H1 (cell line): ENCODE measurements at places on chromosomes 7 and 10. TPM values are rescaled to one million over a fixed set of nuclear protein-coding genes. Genes with fewer than 3 reads are reported as not detected.

DNA sequence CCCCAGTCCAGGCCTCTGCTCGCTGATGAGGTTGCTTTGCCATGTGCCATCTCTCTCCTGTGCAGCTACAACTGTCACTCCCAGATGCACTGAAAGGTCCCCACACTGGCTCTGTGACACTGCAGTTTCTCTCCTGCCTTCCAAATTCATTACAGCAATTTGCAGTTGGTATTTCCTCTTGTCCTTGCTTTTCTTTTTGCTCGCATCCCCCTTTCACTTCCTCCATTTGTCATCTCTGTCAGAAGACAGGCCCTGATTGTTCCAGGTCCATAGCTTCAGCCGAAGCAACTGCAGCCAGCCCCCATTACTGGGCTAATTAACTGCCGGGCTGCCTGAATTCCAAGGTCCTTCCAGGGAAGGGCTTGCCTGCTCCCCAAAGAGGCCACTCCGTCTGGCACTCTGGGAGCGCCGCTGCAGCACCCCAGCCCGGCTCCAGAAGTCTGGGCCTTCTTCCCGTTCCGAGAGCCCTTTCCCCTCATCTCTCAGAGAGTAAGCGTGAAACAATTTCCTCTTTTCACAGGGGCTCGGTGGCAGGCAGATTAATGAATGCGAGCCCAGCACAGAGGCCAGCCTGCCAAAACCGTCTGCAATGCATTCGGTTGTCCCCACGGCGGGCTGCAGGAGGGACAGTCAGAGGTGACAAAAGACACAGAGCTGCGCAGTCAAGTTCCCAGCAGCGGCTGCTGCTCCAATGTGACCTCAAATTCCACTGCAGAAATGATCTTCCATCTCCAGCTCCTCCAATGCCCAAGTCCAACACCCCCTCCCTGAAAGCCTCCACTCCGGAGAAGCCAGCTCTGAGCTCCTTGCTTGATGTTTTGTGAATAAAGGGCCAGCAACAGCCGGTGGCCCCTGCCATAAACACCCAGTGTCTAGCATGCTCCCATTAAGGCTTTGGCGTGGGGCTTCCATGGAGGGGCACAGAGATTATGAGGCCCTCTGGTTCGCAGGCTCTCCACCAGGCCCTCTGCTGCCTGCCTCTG, 279.4 kb upstream of the HABP2 start:
- DNase-seq: no peak
- no peaks in the 10 kb centered on the region for H3K36me3 ChIP-seq
- H3K27ac ChIP-seq: no peak overlapping the region
- H3K4me1 ChIP-seq: no peaks in the 10 kb centered on the region

DNA sequence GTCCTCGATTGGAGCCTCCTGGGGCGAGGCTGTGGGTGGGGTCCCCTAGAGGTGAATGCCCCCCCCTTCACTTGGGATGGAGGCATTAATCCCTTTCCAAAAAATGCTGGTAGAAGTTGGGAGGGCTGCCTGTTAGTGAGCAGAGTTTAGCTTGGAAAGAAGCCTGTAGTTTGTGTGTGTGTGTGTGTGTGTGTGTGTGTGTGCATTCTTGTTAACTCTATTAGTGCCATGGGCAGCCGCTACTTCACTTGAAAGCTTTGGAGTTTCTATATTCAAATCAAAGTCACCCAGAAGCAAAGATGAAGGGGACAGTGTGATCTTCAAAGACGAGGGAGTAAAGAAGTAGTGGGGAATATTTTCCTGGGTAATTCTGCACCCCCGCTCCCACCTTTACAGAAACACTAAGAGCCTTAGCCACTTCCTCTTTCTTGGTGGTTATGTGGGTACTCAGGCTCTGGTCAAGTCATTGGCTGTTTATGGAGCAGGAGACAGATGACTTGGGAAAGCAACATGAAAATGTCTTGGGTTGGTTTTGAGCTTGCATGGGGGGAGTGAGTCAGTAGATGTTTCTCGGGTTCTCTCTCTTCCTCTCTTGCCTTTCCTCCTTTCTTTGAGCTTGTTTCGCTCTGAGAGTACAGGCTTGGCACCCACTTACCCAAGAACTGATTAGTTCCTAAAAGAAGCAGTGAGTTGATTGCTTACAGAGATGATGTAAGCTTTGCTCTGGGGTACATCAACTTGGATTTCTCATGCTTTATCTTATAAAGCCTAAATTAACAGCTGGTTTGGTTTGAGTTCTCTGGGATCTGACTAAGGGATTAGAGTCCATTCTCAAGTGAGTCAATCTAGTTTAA, 35.9 kb downstream of the TCF7L2 start:
- no peak for DNase-seq
- H3K4me1 ChIP-seq: peaks cover 35% of the 10 kb centered on the region
- no peak overlapping the region for H3K27ac ChIP-seq
- H3K36me3 ChIP-seq: no peaks in the 10 kb centered on the region

The AOAH gene
- total RNA-seq: 0.55 TPM in 1 of 2 replicates, not detected in the other

The SORCS1 gene
- total RNA-seq: 4.6 and 4.9 TPM in 2 replicates

The PLEKHS1 gene
- not detected in 2 replicates for total RNA-seq
